Stimulated activated CD8-positive, alpha-beta memory T cell treated with anti-CD3 and anti-CD28 coated beads, Interleukin-7, amount 100 ng/mL, for 1 hour (primary cell): ENCODE measurements at places on chromosomes 11 and 22.

DNA sequence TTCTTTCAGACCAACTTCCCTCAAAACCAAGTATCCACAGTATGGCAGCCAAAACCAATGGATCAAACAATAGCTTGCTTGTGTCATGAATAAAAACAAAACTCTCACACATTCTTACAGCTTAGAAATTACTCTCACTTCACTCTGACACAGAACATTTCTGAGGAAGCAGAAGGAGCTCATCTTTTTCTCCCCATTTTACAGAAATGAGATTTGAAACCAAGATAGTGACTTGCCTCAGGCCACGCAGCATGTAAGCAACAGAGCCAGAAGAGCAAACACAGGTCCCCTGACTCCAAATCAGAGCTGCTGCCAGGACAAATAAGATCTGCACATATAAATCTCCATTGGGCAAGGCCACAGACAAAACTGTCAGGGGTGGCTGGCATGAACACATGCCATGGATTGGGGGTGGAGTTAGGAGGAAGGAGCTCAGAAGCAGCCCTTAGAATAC is 64.8 kb downstream of the RAB30 start:
- no peak for DNase-seq

- no peak for DNase-seq
Measured at GRCh38 chr22:30602049-30602448, 4.9 kb upstream of the TCN2 start.

DNA sequence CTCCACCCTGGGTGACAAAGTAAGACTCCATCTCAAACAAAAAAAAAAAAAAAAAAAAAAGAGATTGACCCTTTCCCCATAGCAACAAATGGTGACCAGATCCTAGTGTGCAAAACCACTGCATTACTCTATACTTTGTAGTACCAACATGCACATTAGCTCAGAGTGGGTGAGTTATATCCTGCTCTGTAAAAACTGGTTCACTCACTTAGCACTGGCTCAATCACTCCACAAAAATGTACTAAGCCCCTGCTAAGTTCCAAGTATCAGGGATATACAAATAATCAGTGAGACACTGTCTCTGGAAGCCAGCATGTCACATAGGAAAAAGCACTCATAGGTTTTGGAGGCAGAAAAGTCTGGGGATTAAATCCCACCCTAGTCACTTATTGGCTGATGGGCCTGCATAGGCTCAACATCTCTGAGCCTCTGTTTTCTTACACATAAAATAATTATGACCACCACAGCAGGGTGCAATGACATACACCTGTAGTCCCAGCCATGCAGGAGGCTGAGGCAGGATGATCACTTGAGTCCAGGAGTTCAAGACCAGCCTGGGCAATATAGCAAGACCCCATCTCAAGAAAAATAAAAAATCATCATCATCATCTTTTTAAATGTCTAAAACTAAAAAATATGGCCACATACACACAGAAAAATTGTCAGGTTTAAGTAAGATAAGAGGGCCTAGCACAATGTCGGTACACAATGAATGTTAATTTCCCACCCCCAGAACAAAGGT is 11.9 kb downstream of the FAM168A start:
- no peak for DNase-seq

DNA sequence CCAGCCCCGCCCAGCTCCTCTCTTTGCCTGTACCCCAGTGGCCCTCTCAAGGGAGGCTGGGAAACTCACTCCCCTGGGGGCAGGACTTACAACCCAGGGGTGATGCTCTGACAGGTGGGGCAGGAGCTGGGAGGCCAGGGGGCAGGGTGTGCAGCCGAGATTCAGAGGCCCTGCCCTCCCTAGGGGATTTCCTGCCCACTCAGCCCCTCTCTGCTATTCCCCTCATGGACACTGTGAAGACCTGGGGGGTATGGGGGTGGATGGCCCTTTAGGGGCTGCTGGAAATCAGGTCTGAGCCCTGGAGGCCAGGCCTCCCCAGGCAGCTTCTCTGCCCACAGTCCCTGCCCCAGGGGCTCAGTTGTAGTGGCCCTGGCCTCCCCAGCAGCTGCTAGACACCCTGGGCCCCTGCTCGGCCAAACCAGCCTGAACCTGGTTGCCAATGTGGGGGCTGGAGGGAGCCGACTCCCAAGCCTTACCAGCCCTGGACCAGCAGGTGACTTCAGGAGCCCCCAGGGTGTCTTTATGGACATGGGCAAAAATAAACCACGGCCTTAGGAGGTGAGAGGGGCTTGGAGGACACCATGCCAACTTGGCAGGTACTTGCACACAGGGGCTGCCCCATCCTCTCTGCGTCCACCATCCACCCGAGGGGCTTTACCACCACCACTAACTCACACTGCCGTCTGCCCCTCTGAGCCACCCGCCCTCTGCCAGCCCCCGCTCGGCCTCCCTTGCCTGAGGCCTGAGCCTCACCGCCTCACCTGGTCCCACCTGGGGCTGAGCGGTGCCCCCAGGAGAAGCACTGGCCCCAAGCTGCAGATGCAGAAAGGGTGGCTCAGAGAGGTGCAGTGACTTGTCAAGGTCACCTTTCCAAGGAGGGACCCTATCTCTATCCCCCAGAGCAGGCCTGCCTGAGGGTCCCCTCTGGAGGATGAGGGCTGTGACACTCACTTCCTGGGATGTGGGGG is 2.8 kb upstream of the PHLDA2 start:
- DNase-seq: no peak

DNA sequence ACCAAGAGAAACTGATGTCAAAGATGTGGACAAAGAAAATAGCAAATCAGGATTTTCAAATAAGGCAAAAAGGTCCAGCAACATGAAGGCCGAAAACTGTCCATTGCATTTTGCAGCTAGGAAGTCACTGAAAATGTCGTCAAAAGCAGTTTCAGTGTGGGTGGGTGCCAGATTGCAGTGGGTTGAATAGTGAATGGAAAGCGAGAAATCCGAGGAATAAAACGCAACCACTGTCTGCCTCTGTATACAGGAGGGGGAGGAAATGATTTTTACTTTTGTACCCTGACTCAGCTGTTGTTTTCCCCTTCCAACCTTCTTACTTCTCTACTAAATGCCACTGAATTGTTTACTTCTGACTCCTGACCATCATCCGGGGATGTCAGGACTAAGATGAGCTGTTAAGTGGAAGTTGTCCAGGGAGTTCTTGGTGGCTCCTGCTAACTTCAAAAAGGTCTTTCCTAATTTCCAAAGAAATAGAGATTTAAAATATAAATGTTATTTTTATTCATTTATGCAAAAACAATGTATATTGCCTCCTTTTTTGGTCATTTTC is 64.9 kb upstream of the BIRC3 start:
- DNase-seq: no peak

DNA sequence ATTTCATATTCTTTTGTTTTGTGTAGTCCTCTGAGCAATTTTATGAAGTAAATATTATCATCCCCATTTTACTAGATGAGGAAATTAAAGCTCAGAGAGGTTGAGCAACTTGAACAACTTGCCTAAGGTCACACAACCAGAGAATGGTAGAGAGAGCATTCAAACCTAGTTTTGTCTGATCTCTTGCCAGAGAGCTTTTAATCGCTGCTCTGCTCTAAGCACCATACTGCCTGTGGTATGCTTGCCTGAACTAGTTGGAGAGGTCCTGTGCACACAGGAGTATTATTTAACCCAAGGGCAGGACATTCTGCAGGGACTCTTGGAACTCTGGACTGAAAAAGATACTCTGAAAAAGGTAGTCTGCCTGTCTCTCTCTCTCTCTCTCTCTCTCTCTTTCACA is 38.5 kb downstream of the TRAF6 start:
- no peak for DNase-seq

GRCh38 chr22:22366537-22366936 is 122.0 kb downstream of the VPREB1 start:
- DNase-seq: no peak

- no peak for DNase-seq
Measured at GRCh38 chr11:36056160-36056751, 112.4 kb downstream of the LDLRAD3 start.

- DNase-seq: no peak
Measured at GRCh38 chr11:57511741-57512430, 3.6 kb downstream of the SLC43A1 start.

GRCh38 chr11:72426103-72426757 is 8.1 kb downstream of the CLPB start:
- DNase-seq: no peak

GRCh38 chr11:57244911-57245310 is 7.9 kb upstream of the APLNR start:
- no peak for DNase-seq

GRCh38 chr11:112858289-112859023 is 102.8 kb upstream of the NCAM1 start:
- no peak for DNase-seq

GRCh38 chr11:105786741-105787140 is 176.9 kb downstream of the GRIA4 start:
- DNase-seq: no peak

DNA sequence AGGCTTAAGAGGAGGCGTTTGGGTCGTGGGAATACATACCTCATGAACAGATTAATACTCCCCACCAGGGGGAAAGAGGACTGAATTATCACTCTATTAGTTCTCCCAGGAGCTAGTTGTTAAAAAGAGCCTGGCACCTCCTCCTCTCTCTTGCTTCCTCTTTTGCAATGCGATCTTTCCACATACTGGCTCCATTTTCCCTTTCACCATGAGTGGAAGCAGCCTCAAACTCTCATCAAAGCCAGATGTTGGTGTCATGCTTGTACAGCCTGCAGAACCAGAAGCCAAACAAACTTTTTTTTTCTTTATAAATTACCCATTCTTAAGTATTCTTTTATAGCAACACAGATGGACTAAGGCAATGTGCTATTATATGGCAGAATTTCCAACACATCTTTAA is 258.5 kb downstream of the FAM76B start:
- no peak for DNase-seq

DNA sequence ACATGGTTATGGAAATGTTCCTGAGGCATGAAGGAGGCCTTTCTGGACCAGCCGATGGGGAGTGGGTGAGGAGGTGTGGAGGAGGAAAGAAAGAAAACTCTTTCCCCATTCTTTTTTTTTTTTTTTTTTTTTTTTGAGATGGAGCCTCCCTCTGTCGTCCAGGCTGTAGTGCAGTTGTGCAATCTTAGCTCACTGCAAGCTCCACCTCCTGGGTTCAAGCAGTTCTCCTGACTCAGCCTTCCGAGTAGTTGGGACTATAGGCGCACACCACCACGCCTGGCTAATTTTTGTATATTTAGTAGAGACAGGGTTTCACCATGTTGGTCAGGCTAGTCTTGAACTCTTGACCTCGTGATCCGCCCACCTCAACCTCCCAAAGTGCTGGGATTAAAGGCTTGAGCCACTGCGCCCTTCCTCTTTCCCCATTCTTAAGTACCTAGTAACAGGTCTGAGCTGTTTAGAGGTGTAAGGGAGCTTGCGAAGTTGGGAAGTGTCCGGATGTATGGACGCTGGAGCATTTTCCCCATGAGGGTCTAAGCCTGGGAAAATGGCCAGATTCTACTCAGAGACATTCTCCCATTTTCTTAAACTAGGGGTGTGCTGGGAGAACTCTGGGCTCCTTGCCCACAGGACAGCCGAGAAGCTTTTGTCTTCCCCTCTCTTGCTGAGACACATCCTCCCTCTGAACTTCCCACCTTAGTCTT is 135.8 kb downstream of the TEAD1 start:
- DNase-seq: no peak

DNA sequence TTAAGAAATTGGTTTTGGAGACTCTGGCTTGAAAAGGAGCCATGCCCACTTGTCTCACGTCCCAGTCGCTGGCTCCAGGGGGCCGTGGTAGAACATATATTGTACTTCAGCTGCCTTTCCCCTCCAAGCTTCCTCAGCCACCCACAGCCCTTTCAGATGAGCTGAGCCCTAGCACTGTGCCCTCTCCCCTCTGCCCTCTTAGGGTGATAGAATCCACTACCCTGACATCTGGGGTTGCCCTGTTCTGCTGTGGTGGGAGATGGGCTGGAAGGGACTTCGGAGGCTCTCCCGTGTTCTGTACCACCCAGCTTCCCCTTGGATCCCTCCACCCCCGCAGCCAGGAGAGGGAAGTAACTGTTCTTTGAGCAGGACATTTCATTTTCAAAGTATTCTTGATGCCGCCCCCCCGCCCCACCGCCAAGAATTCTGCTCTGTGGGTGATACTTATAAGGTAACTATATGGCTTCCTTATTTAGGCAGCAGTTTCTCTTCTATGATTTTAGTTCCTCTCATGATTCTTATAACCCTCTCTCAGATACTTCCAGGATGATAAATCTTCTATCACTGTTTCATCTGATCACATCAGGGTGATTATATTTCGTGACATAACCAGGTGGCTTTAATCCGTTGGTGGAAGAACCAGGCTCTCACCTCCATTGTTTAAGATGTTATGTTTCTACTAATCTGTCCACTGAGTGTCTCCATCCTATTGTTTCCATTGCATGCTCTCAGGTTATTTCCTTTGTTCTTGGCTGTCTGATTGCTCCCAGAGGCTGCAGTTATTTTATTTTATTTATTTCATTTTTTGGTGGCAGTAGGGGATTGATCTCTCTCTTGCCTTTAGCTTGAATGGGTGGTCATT is 24.1 kb downstream of the ZBTB16 start:
- no peak for DNase-seq

GRCh38 chr11:110962921-110963320 is 250.7 kb upstream of the ARHGAP20 start:
- DNase-seq: no peak

DNA sequence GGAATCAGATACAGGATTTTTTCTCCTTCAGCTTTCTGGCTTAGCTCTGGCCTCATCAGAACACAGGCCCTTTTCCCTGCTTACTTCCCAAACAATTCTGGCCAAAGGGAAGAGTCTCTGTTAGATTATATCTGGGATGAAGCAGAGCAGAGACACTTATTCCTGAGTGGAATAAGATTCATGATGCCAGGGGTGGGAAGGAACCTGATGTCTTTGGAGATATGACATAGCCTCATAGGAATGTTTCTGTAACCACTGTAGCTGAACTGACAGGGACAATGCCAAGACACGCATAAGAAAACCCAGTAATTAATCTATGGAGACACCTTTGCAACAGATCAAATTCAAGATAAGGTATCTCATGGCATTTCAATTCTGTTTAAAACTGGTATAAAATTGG is 177.1 kb upstream of the RAG2 start:
- no peak for DNase-seq

DNA sequence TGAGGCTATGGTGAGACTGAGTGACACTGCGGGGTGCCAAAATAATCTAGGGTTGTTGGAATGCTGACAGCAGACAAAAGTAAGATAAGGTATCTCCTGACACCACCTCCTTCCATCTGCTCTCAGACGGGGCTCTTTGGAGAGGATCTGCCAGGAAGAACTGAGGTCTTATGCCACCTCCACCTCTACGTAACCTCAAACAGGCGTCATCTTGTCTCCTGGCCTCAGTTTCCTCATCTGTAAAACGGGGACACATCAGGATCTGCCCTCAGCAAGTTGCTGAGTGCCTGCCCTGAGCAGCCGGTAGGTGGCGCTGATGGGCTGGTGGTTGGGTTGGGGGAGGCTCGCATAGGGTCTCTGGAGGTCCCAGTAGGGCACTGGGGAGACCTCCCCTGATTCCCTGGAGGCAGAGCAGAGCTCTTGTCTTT is 1.7 kb upstream of the MYEOV start:
- DNase-seq: peak; percentile 29

GRCh38 chr11:95338430-95338991 is 107.5 kb upstream of the SESN3 start:
- no peak for DNase-seq
